ENCODE measurements at places on chromosomes 7 and 10. TPM values are rescaled to one million over a fixed set of nuclear protein-coding genes. Genes with fewer than 3 reads are reported as not detected.

Gene CNNM1
- 22.8 TPM for total RNA-seq

Gene NXPH1
- total RNA-seq, result not detected

Gene RNF133
- total RNA-seq, result not detected

Gene ZNF804B
- total RNA-seq, result not detected

Gene FASTK
- 74.1 TPM for total RNA-seq
